Endothelial cell of umbilical vein (primary cell): ENCODE measurements at places on chromosomes 5 and 9.

- DNase-seq: no peak
Measured at GRCh38 chr9:134355561-134356279, 29.5 kb downstream of the RXRA start.

DNA sequence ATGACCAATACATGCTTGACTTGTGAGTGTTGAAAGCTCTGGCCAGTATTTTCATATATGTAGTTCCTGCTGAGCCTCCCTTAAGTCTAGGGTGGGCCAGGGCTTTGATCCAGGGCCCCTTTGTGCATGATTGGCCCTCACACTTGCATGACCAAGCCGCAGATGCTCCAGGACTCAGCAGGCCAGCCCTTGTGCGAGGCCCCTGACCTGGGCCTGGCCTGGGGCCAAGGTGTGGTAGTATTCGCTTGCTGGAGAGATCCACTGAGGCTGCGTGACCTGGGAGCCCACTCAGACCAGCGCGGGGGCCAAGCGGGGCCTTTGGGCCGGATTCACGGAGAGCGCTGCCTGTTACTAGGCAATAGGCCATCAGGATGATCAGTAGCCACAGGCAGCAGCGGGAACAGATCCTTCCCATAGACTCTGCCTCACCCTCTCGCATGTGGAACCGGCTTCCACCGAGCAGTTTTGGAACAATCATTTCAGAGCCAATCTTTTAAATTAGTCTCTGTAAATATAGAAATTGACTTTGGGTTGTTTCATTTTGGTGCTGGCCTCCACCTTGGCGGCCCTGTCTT lies 79.0 kb upstream of the PTCH1 start:
- no peak for DNase-seq

- no peak for DNase-seq
Measured at GRCh38 chr5:127961763-127962145, 121.8 kb upstream of the SLC12A2 start.

GRCh38 chr9:77450085-77450475 lies 198.0 kb downstream of the GNA14 start:
- no peak for DNase-seq

- DNase-seq: no peak
Measured at GRCh38 chr9:98176391-98177259, 15.8 kb downstream of the CORO2A start.

DNA sequence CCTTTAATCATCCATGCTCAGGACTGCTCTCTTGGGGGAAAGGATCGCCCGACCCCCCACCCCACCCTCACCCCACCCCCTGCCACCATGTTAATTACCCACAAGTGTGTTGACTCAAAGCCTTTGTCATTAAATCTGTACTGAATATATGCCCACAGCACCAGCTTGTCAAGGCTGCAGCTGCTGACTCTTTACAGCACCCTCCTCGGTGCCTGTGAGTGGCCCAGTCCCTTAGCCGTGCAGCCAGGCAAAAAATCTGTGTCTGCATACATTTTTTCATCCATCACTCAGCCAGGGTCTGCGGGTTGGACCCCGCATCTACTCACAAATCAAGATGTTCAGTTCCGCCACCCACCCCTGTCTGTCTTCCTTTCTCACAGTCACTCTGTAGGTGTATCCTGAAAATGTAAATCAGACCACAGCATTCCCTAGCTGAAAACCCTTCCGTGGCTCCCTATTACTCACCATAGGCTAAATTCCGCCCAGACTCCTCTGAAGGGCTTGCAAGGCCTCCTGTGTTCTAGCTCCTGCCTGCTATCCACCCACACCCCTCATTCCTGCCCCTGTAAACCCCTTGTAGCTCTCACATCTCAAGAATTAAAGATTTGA lies 53.7 kb upstream of the KCNIP1 start:
- no peak for DNase-seq

DNA sequence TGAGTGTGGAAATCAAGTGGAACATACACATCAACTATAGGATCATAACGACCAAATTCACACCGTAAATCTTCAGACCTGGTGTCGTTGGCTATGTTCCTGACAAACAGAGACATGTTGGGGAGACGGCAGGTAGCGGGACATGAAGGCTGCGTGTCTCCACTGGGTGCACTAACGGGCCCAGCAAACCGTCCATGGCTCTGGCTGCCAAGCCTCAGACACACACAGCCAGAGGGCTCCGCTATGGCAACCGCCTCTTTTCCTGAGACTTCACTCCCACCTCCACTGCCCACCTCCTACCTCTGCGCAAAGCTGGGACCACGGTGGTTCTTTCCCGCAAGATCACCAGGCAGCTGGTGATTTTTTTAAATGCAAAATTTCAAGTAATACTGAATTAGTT lies 16.3 kb downstream of the TMEM38B start:
- DNase-seq: no peak

DNA sequence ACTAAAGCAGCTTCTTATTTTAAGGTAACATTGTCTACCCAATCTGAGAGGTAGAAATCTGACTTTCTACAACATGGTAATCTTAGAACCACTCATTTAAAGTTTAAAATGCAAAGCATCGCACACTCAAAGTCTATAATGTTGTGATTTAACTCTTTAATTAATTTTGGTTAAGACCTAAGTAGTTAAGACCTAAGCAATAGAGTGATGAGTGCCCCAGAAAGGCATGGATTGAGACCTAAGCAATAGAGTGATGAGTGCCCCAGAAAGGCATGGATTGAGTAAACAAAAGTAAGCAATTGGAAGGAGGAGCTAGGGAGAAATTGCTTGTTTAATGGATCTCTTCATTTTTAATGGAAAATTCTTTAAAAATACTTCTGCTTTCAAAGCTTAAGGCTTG lies 86.8 kb downstream of the NLN start:
- DNase-seq: no peak

- no peak for DNase-seq
Measured at GRCh38 chr9:134011401-134011800, 13.9 kb upstream of the BRD3OS start.

GRCh38 chr5:80194468-80194867 lies 61.4 kb downstream of the SERINC5 start:
- no peak for DNase-seq

DNA sequence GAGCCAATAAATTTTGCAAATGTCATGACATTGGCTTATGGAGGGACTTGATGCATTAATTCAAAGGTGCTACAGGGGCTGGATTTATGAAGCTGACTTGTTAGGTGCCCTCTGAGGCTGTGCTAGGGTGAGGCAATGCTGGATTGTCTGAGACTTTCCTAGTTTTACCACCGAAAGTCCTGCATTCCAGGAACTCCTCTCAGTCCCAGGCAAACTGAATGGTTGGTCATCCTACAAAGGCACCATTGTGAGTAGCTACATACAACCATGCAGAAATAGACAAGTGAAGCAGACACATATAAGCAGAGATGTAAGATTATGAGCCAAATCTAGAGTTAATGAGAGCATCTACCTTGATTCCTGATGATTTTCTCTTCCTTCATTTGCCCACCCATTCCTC lies 95.3 kb downstream of the LIX1 start:
- DNase-seq: no peak
